H4 (cell line): ENCODE measurements at places on chromosomes 12 and 14. TPM values are rescaled to one million over a fixed set of nuclear protein-coding genes. Genes with fewer than 3 reads are reported as not detected.

KRT86 gene
- 0.31 and 0.93 TPM in 2 replicates for total RNA-seq

GRCh38 chr14:104865081-104865630 lies at the start of gene CEP170B:
Gene CEP170B, plus strand, starts transcription at chr14:104865268. Its CDS starts 3,183 bp downstream, at chr14:104868451.
- no peak for DNase-seq

DNA sequence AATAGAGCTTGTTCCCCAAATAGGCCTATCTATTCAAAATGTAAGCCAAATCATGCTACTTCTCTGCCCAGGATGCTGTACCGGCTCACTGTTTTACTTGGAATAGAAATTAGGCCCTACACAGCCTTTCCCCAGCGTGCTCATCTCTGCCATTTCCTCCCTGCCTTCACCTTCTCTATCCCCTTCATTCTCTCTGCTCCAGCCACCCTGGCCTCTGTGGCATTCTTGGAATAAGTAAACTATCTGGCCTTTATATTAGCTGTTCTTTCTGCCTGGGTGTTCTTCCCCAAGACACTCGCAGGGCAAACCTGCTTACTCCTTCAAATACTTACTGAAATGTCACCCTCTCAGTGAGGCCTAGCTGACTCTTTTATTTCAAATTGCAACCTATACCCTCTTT lies 30.9 kb upstream of the DYRK2 start:
- no peak for DNase-seq

RNASE3 gene
- total RNA-seq, result not detected in 2 replicates

SERPINA10 gene
- not detected in 2 replicates for total RNA-seq

DNA sequence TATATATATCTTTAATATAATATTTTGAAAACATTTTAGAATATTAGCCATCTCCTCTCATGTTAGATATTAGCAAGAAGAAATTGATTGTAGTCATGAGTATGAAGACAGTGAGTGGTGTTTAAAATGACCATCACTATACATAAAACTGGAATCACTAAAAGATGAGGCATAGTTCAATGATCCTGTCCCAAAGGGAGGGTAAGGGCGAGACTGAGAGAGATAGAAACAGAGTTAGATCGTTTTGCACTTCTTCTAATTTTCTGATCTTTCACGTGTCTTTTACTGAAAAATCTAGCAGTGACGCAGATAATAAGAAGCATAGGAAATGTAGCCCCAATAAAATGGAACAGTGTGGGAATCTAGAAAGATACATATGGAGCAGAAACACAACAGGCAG lies 627.4 kb downstream of the SLC16A7 start:
- no peak for DNase-seq

GRCh38 chr12:33690562-33690961 lies 250.9 kb upstream of the SYT10 start:
- DNase-seq, result no peak

GRCh38 chr14:69587389-69587788 lies 12.7 kb upstream of the CCDC177 start:
- DNase-seq, result no peak

TMEM63C gene
- total RNA-seq, result 0.77 and 1.3 TPM in 2 replicates

- no peak for DNase-seq
These were observed 183.9 kb upstream of the BMP4 start for GRCh38 chr14:54140551-54140950.

DNA sequence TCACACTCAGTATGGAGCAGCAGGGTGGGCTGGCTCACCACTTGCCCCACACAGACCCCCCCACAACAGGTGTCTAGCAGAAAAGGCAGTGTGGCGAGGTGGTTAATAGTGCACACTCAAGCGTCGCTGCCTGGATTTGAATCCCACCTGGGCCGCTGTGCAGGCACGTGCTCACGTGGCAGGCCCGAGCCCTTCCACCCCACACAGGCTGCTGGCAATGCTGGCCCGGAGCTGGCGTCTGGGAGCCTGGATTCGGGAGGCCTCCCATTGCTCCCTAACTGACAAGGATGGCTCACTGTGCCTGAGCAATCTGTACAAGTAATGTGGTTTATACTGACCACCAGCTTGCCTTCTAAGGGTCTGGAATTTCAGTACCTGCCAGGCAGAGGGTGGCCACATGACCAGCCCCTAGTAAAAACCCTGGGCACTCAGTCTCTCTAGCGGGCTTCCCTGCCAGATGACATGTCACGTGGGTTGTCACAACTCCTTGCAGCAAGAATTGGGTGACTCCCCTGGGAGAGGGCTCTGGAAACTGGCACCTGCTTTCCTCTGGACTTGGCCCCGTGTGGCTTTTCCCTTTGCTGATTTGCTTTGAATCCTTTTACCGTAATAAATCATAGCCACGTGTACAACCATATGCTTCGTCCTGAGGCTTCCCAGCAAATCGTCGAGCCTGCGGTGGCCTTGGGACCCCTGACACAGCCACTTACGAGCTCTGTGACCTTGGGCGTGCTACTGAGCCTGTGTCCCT lies 72.8 kb downstream of the SCARB1 start:
- no peak for DNase-seq

GRCh38 chr12:131350943-131351318 lies 360.0 kb upstream of the SFSWAP start:
- DNase-seq, result no peak

DNA sequence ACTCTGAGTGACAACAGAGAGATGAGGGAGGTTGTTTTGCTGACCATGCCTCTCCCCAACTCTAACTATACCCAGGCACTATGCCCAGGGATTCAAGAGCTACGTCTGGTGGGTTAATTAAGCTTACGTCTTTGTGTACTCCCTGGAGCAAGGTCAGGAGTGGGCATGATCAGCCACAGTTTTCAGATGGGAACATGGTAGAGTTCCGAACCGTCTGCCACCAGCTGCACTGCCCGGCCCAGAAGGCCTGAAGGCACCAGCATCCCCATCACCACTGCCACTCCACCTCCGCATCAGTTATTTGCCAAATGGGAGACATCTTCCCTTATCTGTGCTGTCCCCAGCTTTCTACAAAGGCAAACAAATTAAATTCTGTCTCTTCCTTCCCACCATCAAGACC lies 11.1 kb upstream of the GPX2 start:
- no peak for DNase-seq

- DNase-seq, result peak; percentile 29
These were observed 83.5 kb downstream of the SAMD4A start for GRCh38 chr14:54650331-54650958.

GRCh38 chr12:89833337-89834252 lies 125.0 kb upstream of the ATP2B1 start:
- no peak for DNase-seq
